ENCODE measurements at places on chromosomes 5 and 9.

DNA sequence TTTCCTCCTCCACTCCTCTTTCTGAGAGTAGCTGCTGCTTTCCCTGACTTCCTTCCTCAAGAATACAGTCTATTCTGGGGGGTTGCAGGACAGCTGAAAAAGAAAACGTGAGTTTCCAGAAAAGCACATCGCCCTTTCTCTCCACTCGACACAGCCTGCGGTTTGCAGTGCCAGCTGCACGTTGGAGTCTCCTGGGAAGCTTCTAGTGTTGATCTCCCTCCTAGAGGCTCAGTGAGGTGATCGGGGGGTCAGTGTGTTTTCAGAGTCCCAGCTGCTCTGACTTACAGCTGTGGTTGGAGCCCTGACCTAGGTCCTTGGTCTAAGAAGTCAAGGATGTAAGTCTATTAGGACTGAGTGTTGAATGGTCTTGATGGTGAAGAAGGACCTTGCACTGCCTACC, 25.0 kb upstream of the SUSD3 start:
- DNase-seq: no peak

GRCh38 chr5:109644829-109645228, 44.9 kb upstream of the MAN2A1 start:
- no peak for DNase-seq

- no peak for DNase-seq
These were observed 520 bp upstream of the DHFR start for GRCh38 chr5:80655231-80655774.

DNA sequence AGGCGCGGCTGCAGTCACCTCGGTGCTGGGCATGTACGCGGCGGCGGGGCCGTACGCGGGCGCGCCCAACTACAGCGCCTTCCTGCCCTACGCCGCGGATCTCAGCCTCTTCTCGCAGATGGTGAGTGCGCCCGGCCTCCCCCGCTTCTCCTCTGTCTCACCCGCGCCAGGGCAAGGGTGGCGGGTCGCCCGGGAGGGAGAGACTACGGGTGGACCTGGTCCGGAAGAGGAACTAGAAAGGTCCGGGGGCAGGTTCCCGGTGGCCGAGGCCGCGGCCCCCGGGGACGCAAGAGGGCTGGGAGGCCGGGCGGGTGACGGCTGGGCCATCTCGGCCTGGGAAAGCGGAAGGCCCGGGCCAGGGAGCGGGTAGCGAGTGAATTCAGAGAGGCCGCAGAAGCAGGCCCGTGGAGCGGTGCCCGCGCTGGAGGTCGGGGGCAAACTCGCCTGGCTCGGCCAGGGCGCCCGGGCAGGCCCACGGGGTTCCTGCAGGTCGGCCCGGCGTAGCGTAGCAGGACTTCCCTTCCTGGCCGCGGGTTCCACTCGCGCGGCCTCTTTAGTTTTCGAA, 711 bp downstream of the IRX1 start:
- DNase-seq: no peak

- peak; percentile 85 for DNase-seq
These were observed 142.9 kb upstream of the DAP start for GRCh38 chr5:10903786-10904560.

DNA sequence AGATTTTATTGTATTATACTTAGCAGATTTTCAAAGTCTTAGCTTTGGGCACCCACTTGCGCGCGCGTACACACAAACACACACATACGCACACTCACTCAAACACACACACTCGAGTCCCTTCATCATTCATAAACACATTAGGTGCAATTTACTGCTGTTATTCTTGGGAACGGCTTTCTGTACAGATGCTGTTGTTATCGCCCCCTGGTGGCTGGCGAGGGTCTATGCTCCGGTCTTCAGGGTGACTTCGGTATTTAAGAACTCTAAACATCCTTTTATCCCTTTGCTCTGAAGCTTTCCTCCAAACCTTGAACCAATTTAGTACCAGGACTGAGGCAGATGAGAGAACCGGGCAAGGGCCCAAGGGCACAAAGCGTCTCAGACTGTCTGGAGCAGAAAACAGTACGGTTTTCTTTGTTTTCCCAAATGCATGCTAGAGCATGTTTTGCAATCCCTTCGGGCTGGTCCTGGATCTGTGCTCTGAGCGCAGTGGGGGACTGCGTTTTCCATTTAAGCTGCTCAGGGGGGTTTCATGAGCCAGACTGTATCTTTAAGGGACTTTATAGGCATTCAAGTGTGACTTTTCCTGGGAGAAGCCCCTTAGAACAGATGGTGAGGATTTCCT, 1.7 kb upstream of the SLIT3 start:
- DNase-seq: no peak

- no peak for DNase-seq
These were observed 755.8 kb upstream of the EDIL3 start for GRCh38 chr5:85140471-85140870.

GRCh38 chr9:12095931-12096330, 597.3 kb upstream of the TYRP1 start:
- DNase-seq: no peak

DNA sequence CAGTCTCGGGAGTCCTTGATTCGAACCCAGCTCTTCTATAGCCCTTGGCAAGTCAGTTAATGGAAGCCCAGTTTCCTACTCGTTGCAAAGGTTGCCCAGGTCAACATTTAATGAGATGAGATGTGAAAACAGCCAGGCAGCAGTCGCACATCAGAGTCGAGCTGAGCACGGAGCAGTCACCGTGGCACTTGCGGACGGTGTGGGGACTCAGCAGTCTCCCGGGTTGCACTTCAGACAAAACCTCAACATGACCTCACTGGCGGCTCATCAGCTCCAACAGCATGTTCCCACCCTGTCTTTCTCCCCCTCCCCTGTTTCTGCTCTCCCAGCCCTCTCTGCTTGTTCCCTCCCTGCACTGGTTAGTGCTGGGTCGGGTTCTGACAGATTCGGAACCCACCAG, 35.8 kb downstream of the UBE2QL1 start:
- DNase-seq: no peak

DNA sequence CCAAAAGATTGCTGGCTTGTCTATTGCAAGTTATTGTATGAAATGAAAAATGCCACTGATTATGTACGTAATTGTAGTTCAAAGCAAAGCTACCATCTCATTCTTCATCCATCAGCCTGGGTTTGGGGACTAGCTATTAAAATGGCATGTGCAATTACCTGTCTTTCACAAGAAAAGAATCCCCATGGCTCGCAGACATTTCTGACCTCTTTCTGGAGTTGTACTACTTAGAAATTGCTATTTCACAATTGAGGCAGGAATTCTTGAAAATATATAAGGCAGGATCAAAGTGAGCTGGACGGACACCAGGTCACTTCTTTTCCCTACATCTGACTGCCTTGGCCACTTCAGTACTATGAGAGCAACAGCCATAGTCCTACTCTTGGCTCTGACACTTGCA, at the start of gene SPINK9:
Gene SPINK9, plus strand, starts transcription at position 301 of the 400 bp plus-strand sequence. Its CDS starts 55 bp downstream, at position 356.
- DNase-seq: no peak

- no peak for DNase-seq
These were observed 620 bp upstream of the VPS13A start for GRCh38 chr9:77176686-77177142.

DNA sequence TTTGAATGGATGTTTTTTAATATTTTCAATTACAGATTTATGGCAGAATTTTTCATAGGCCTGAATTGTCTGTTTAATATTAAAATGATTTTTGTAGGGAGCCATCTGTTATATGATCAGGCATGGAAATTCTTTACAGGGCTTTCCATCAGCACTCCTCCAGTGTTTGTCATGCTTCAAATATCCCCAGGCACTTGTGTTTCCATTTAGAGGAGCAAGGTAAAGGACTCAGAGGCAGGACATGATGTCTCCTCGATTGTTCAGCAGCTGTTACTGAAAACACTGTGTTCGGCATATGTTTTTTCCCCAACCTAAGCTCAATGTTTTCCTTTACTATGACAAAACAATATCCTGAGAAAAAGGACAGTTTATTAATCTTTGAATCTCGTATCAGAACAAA, 172.3 kb upstream of the RFX3 start:
- no peak for DNase-seq

DNA sequence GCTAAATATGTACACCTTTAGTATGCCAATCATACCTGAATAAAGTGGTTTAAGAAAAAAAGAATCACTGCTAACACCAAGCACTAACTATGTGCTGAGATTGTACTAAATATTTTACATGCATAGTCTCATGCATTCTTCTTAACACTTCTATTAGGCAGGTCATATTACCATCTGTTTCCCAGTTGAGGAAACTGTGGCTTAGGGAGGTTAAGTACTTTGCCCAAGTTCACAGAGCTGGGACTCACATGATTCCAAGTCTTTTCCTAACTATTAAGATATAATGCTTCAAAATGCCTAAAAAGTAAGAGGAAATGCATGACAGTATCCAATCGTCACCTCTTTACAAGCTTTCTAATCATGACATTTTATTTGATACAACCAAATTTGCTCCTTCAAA, 69.2 kb upstream of the PLPP6 start:
- no peak for DNase-seq

GRCh38 chr9:120214332-120214731, 365.6 kb downstream of the CDK5RAP2 start:
- no peak for DNase-seq

GRCh38 chr5:61071526-61071925, 90.7 kb downstream of the SMIM15 start:
- DNase-seq: no peak

DNA sequence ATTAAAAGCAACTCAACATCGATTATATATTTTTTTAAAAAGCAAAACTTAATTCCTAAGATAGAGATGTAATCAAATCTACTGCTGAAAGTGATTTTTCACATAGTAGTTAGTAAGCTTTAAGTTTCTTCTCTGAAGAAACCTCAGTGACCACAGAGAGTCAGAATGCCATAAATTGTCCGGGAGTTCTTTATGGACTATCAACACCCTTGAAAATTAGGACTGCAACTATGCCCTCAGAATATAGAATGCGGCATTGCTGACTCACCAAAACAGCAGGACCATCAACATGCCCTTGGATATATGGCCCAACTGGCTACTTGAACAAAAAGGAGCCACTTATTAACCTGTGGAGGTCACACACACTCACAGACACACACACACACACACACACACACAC, 228.9 kb upstream of the SNX2 start:
- no peak for DNase-seq

DNA sequence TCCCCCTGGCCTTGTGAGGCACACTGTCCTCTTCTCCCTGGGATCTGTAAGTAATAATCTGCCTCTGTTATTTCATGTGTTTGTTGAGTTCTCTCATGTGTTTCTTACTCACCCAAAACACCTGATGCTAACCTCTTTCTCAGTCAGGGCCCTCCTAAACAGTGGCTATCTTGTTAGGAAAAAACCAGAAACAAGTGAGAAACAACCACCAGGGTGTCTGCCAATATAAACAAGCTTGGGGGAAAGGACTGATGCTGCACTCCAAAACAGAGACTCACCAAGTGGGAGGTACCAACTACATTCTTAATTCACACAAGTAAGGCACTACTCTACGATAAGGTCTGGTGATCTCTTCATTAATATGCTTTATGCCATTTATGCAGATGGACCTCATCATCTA, 564.4 kb downstream of the SEMA5A start:
- no peak for DNase-seq

GRCh38 chr5:149140197-149141002, 893 bp upstream of the ABLIM3 start:
- DNase-seq: peak; percentile 21

DNA sequence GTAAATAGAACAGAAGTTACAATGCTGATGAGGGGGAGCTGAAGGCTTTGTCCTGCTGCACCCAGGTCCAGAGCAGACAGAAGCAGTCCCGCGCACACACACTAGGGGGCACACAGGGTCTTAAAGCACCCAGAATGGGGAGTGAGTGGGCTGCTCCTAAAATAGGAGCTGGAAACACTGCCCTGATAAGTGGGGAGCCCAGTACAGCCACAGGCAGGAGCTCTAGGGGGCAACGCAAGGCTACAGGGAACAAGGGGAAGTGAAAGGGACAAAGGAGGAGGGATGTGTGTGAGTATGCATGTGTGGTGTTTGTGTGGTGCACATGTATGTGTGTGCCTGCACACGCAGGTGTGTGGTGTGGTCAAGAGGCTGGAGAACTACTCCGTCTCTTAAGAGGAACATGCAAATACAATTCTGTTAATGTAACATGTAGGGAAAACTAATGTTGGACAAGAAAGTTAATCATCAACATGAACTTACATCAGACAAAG, 191.5 kb downstream of the ROR2 start:
- no peak for DNase-seq

- DNase-seq: no peak
These were observed 112.7 kb upstream of the IQGAP2 start for GRCh38 chr5:76290321-76290757.

- no peak for DNase-seq
These were observed 49.2 kb downstream of the ESM1 start for GRCh38 chr5:54936201-54936600.

GRCh38 chr5:149473441-149473840, 77.8 kb downstream of the CSNK1A1 start:
- DNase-seq: no peak

DNA sequence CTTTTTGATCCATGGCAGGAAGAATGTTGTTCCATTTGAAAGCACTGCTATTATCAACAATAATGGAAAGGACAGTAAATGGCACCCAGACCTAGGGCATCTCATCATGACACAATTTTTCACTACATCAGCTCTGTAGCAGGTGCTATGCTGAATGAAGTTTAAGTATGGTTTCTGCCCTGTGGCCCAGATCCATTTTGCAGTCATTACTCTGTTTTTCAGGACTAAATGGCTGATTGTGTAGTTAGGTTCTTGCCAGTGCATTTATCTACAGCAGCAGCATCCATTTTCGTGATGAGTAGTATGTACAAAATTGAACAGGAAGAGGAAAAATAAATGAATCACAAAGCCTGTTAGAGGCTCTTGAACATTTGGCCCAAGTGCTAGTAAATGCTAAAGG, 270.5 kb upstream of the CD180 start:
- DNase-seq: no peak

DNA sequence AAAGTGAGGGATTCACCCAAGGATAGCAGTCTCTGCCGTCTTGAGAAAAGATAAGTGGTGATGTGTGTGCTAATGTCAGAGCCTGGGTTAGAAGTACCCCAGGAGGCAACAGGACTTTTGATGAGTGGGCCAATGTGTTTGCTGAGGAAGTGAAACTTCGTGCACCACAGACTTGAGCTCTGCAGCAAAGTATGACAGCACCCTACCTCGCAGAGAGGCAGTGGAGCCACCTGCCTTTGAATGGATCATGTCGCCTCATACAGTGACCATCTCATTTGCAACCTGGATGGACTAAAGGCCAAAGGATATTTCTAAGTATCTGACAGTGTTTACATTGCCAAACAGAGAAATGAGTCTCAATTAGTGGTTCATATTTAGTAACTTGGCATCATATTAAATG, 593.9 kb upstream of the GRAMD2B start:
- DNase-seq: no peak

- no peak for DNase-seq
These were observed 9.8 kb downstream of the PPP1R26 start for GRCh38 chr9:135489188-135489906.

GRCh38 chr5:159503236-159503635, 172.9 kb upstream of the IL12B start:
- no peak for DNase-seq

DNA sequence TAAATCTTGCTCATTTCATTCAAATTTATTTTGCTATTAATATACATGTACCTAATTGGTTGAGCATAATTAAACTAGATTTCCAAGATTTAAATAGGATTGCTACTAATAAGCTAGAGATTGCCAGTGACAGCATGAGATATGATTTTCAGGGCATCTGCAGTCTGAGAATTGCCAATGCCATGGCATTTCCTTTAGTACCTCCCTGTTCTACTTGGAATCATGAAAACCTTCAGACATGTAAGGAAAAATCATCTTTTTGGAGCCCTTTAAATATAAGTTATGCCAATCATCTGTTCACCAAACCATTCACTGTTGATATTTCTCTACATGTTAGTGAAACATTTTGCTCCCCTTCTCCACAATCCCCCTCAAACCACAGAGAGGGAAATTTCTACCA, 691.4 kb downstream of the DNAH5 start:
- no peak for DNase-seq
